ENCODE measurements at places on chromosomes 5 and 9. TPM values are rescaled to one million over a fixed set of nuclear protein-coding genes. Genes with fewer than 3 reads are reported as not detected.

GRCh38 chr9:105500108-105500766 is 52.4 kb downstream of the FSD1L start:
- no peak for ATAC-seq

GRCh38 chr9:120781236-120781635 is 12.0 kb downstream of the FBXW2 start:
- no peak for ATAC-seq

The KIF24 gene
- total RNA-seq: 0.54 TPM

The NUDT12 gene
- total RNA-seq: 6.2 TPM

The APBA1 gene
- 4.7 TPM for total RNA-seq

All from gastroesophageal sphincter (tissue), 4 donors.